Left renal cortex interstitium (tissue), 4 donors: ENCODE measurements at places on chromosomes 7 and 10. TPM values are rescaled to one million over a fixed set of nuclear protein-coding genes. Genes with fewer than 3 reads are reported as not detected.

- DNase-seq = no peak
Measured at GRCh38 chr10:88651101-88651551, 13.1 kb upstream of the LIPF start.

GRCh38 chr7:27575613-27576012, 87.1 kb downstream of the HIBADH start:
- DNase-seq = peak; percentile 25

GRCh38 chr7:34298492-34299013, 359.5 kb upstream of the NPSR1 start:
- DNase-seq = no peak

DNA sequence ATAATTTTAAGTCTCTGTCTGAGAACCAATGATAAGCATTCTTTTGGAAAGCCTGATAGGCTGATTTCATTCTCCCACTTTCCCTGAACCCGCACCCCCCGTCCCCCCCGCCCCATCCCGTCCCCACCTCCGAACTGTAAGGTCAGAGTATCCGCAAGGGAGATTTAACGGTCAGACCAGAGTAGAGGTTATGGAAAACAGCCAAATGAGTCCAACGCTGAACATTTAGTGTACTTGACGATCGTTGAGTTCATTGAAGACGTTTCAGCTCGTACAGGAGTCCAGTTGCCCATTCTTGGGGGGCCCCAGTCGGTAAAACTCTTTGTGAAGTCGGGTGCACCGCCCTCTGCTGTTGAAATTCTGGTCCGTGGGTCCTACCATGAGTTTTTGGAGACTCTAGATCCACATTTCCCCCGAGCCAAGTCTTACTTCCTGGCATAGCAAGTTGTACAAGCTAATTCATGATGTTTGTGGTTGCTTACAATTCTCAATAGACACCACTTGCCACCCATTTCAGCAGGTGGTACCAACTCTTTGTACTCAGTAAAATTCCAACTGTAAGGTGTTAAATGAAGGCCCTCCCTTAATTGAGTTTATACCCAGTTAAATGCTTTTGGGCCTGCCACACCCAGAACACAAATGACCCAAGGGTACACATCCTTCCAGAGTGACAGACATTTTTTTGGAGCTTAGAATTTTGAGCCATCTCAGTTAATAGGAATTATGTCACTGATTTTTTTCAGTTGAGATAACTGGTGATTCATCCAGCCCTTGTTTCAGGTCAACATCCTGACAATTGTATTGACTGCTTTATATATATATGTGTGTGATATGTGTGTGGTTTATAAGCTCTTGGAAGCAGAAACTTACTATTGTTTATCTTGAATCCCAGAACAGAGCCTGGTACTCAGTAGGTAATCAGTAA, 1.2 kb downstream of the MARCHF5 start:
- peak; percentile 41 for DNase-seq

TMEM139 gene
- 74.8 TPM for polyA plus RNA-seq

FAM24B gene
- polyA plus RNA-seq = 6.9 TPM
